ENCODE measurements at places on chromosomes 11 and 22.

- DNase-seq: no peak
- H3K36me3 ChIP-seq: peaks cover under 1% of the 10 kb centered on the region
Observed at GRCh38 chr22:46736705-46737104, 1.3 kb downstream of the CERK start.

GRCh38 chr11:86230921-86231434 lies 13.6 kb upstream of the EED start:
- H3K36me3 ChIP-seq: no peaks in the 10 kb centered on the region
- no peaks in the 10 kb centered on the region for H3K4me1 ChIP-seq
- no peak for DNase-seq
- no peak overlapping the region for H3K4me3 ChIP-seq
- H3K27me3 ChIP-seq: no peaks in the 10 kb centered on the region

DNA sequence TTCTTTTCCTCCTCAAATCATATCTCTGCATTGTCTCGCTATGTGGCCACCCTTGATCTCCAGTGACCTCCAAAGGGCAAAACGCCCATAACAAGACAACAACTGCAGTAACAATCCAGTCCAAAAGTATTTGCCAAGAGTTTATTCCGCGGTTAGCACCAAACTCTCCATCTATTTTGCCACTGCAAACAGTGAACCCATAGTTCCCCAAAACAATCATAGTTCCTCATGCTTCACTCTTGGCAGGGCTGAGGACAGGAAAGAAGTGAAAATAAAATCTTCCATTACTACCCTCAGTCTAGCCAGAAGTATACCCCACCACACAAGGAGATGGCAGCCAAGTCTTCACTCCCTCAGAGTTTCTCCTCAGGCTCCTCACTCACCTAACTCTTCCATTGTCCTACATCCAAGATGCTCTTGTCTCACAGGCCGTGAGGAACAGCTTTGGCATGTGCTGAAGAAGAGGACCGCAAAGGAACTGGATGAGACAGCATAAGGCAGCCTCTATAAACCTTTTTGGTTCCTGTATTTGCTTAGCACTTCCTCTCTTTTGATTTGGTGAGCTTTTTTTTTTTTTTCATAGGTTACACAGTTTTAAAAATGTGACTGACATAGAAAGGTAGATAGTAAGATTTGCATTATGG lies at the start of gene LPXN:
Gene LPXN, minus strand, starts transcription at position 480 of the 644 bp plus-strand sequence. Its CDS starts 84 bp downstream, at position 396.
- H3K27ac ChIP-seq: peak within 1 kb of the TSS; percentile 100
- no peaks in the 10 kb centered on the region for H3K27me3 ChIP-seq
- H3K4me1 ChIP-seq: peaks cover 73% of the 10 kb centered on the region

GRCh38 chr11:14190992-14191778 lies 167.8 kb downstream of the RRAS2 start:
- H3K36me3 ChIP-seq: no peaks in the 10 kb centered on the region
- H3K27ac ChIP-seq: no peak overlapping the region
- no peaks in the 10 kb centered on the region for H3K4me1 ChIP-seq
- DNase-seq: no peak
- no peak overlapping the region for H3K4me3 ChIP-seq

DNA sequence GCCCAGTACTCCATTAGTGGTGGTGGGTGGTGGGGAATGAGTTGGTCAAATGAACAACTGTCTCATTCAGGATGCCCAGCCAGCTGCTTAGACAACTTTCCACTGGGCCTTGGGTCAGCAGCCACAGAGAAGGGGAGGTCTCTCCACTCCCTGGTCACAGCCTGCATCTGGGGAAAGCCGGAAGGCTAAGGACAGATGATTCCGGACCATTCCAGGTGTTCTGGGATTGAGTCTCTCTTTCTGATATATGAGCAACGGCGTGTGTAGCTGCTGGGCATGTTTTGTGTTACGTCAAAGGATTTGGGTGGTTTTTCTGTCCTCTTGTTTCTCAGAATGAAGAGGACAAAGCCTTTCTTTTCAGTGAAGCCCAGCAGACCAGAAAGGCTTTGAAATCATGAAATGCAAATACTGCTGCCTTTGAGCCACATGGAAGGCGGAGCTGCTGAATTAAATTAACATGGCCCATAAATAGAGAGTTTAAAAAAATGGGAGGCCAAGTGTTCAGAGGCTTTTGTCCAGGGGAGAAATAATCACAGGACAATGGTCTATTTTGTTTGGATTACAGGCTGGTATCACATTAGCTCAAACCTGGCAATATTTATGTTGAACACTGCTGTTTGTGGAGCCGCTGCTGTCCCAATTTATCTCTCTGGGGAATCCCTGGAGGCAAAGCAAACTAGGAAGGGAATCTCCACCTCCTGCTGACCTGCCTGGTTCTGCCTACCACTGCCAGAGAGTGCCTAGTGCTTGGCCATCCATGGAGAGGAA lies 234.4 kb upstream of the E2F8 start:
- H3K4me3 ChIP-seq: no peak overlapping the region
- no peaks in the 10 kb centered on the region for H3K4me1 ChIP-seq
- H3K36me3 ChIP-seq: no peaks in the 10 kb centered on the region

- no peak overlapping the region for H3K4me3 ChIP-seq
- no peaks in the 10 kb centered on the region for H3K27me3 ChIP-seq
- DNase-seq: no peak
- H3K27ac ChIP-seq: no peak overlapping the region
Observed at GRCh38 chr11:78332174-78332866, 85.3 kb downstream of the GAB2 start.

- no peak overlapping the region for H3K4me3 ChIP-seq
- no peak for DNase-seq
- H3K27ac ChIP-seq: no peak overlapping the region
Observed at GRCh38 chr11:43819926-43820325, 60.7 kb upstream of the ALKBH3 start.

DNA sequence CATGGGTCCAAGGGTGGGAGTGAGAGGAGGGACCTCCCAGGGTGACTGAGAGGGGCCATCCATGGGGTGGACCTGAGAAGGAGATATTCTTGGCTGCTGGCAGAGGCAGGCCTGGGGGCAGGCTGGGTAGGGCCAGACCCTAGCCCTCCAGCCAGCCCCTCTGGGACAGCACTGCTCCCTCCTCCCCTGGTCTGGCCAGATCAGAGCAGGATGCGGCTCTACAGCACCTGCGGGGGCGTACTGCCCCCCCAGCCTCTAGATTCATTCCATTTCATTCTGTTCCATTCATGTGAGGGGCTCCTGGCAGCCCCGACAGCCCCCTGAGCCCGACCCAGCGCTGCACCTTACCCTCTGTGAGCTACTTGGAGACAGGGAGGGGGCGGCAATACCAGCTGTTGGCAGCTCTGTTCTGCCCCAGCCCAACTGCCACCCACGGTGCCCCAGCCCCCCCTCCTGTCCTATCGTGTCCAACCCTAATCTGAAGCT lies 34.3 kb upstream of the MYRF start:
- no peak overlapping the region for H3K4me3 ChIP-seq
- H3K27me3 ChIP-seq: no peaks in the 10 kb centered on the region
- no peak overlapping the region for H3K27ac ChIP-seq
- no peaks in the 10 kb centered on the region for H3K36me3 ChIP-seq
- no peak for DNase-seq
- peaks cover 2% of the 10 kb centered on the region for H3K4me1 ChIP-seq

- H3K27ac ChIP-seq: peak overlapping the region; percentile 4
- peaks cover 5% of the 10 kb centered on the region for H3K36me3 ChIP-seq
- peaks cover 3% of the 10 kb centered on the region for H3K4me1 ChIP-seq
- no peaks in the 10 kb centered on the region for H3K27me3 ChIP-seq
- DNase-seq: no peak
Observed at GRCh38 chr11:3710485-3711259, 39.5 kb upstream of the CHRNA10 start.

DNA sequence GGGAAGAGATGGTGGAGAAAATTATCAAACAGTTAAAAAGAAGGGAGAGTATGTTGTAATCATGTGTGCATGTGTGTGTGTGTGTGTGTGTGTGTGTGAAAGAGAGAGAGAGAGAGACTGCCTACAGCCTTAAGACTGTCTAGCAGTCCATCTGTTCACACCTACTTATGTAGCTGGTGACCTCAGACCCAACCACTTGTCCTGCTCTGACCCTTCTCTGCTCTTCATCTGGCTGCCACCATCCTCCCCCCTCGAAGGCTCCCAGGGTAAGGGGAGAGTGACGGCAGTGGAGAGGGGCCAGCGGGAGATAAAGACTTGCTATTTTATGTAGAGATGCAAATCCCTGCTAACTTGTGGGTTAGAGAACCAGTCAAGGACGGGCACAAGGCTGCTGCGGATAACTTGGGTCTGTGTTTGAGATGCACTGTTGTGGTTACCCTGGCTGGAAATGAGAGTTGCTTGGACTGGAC lies 24.9 kb upstream of the GRAMD1B start:
- no peak overlapping the region for H3K4me3 ChIP-seq
- H3K4me1 ChIP-seq: peaks cover 4% of the 10 kb centered on the region
- DNase-seq: no peak
- no peaks in the 10 kb centered on the region for H3K36me3 ChIP-seq
- H3K27ac ChIP-seq: no peak overlapping the region
